Naive thymus-derived CD8-positive, alpha-beta T cell (primary cell): ENCODE measurements at places on chromosomes 2 and 18. TPM values are rescaled to one million over a fixed set of nuclear protein-coding genes. Genes with fewer than 3 reads are reported as not detected.

NR4A2 gene
- polyA plus RNA-seq, result 11.4 TPM

UGT1A3 gene
- not detected for polyA plus RNA-seq

OBSL1 gene
- polyA plus RNA-seq, result not detected

LINC00305 gene
- polyA plus RNA-seq, result not detected

ALPP gene
- polyA plus RNA-seq, result not detected

SLC5A6 gene
- 17.8 TPM for polyA plus RNA-seq

FAM124B gene
- 0.14 TPM for polyA plus RNA-seq

BARD1 gene
- 16.1 TPM for polyA plus RNA-seq

CCBE1 gene
- not detected for polyA plus RNA-seq

SERPINB12 gene
- polyA plus RNA-seq, result not detected

SERPINB3 gene
- polyA plus RNA-seq, result not detected

EPB41L3 gene
- 0.35 TPM for polyA plus RNA-seq

EDAR gene
- 2.8 TPM for polyA plus RNA-seq

IL37 gene
- polyA plus RNA-seq, result not detected

SLC66A3 gene
- 37.1 TPM for polyA plus RNA-seq

FSHR gene
- not detected for polyA plus RNA-seq

RFTN2 gene
- not detected for polyA plus RNA-seq

CYP26B1 gene
- not detected for polyA plus RNA-seq

SLC4A1AP gene
- 25.3 TPM for polyA plus RNA-seq

CD302 gene
- 0.34 TPM for polyA plus RNA-seq

SCN3A gene
- polyA plus RNA-seq, result not detected

ABCG5 gene
- not detected for polyA plus RNA-seq

ALK gene
- not detected for polyA plus RNA-seq

MEIS1 gene
- not detected for polyA plus RNA-seq

PELI1 gene
- 4.7 TPM for polyA plus RNA-seq

GRB14 gene
- not detected for polyA plus RNA-seq

FOXI3 gene
- polyA plus RNA-seq, result not detected

GREB1 gene
- 0.05 TPM for polyA plus RNA-seq

OTOS gene
- polyA plus RNA-seq, result not detected

ASB18 gene
- not detected for polyA plus RNA-seq

KCNIP3 gene
- polyA plus RNA-seq, result not detected

RAD51AP2 gene
- not detected for polyA plus RNA-seq

OR6B2 gene
- polyA plus RNA-seq, result not detected

UPP2 gene
- polyA plus RNA-seq, result not detected

CRYGD gene
- polyA plus RNA-seq, result not detected

SCN7A gene
- polyA plus RNA-seq, result not detected

SLC8A1 gene
- polyA plus RNA-seq, result not detected
